ENCODE measurements at places on chromosomes 6 and 20.

DNA sequence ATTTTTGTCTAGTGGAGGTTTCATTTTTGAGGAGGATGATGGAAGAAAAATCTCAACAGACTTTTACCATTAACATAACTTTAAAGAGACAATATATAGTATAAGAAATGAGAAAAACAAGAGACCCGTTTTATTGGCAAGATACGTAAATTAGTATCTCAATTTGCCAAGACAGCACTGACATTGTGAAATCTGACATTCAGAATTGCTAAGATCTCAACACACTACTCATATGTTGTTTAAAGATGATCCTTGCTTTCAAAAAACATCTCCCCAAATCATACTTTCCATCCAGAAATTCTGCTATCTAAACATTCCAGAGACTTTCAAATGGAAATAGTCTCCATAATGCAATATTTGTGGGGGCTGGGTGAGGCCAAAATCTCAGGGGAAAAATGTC lies 220.9 kb upstream of the CEP162 start:
- DNase-seq, result no peak

GRCh38 chr6:38720295-38720694 lies 5.2 kb downstream of the DNAH8 start:
- no peak for DNase-seq

DNA sequence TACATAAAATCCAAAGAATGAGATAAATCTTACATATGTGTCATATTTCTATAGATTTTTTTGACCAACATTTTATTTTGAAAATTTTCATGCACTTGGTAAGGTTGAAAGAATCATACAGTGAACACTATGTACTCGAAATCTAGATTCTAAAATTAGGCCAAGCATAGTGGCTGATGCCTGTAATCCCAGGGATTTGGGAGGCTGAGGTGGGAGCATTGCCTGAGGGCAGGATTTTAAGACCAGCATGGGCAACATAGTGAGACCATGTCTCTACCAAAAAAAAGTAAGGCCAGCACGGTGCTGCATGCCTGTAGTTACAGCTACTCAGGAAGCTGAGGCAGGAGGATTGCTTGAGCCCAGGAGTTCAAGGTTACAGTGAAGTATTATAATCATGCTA lies 158.6 kb downstream of the LAMA2 start:
- no peak for DNase-seq

DNA sequence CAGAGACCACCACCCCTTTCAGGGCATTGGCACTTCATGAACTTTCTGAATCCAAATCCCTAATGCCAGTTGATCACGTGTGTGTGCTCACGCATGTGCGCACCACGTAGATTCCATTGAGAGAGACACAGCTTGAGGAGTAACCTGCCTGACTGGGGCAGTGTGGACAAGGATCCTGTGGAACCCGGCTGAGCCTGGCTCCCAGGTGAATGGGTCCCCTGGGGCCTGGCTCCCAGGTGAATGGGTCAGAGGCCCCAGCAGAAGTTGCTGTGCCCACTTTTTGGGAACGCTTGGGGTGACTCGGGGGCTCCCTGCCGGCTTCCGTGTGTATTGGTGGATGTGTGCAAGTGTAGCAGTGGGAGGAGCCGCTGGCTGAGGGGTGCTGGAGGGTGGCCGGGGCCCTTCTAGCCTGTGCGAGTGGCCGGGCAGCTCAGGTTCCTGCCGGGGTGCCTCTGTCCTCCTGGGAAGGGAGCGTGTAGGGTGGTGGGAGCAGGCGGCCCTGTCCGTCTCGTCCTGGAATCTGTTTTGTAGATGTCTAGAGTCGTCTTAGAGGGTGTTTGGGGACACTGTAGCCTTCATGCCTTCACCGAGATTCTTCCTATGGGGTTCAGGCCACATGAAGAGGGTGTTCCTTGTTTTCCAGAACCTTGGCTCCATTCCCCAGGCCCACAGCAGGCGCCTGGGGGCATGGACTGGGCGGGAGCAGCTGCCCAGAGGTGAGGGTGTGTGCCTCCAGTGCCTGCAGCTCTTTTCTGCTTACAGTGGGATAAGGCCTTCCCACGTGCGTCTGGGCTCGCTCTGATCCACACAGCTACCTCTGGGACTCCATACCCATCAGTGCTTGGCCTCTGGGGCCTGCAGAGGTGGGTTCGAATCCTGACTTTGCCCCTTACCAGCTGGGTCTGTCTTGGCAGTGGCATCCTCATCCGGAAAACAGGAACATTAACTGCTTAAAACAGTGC lies 3.2 kb downstream of the RBM38 start:
- no peak for DNase-seq

- no peak for DNase-seq
Measured at GRCh38 chr6:105594821-105595220, 191.9 kb upstream of the PREP start.

GRCh38 chr6:166660157-166660688 lies 33.2 kb upstream of the RPS6KA2 start:
- no peak for DNase-seq

DNA sequence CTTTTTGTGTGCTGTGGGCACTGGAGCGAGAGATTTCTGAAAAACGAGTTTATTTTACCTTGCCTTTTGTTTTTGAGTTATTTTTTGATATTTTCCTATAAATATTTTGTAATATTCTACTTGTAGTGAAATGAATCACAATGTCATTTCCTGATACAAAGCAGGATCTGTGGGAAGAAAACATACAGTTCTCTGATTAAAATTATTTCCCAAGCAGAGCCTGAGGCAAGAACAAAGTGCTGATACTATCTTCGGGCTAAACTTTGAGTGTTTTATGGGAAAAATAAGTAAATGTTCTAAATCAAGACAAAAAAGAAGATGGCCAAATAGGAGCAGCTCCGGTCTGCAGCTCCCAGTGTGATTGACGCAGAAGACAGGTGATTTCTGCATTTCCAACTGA lies 33.7 kb upstream of the ELOVL5 start:
- DNase-seq, result no peak

DNA sequence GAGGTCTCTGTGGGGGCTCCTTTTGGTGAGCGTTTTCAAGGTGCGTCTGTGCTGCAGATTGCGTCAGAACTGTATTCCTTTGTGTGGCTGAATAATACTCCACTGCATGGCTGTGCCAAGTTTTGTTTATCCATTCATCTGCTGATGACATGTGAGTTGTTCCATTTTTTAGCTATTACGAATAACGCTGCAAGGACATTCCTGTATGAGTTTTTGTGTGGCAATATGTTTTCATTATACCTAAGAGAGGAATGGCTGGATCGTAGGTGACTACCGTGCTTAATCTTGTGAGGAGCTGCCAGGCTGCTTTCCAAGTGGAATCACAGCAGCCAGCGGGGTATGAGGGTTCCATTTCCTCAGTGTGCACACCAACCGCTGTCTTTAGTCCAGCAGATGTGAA lies 1.1 kb upstream of the DACT2 start:
- no peak for DNase-seq

GRCh38 chr6:107670792-107671199 lies 153.3 kb downstream of the SCML4 start:
- DNase-seq, result no peak

DNA sequence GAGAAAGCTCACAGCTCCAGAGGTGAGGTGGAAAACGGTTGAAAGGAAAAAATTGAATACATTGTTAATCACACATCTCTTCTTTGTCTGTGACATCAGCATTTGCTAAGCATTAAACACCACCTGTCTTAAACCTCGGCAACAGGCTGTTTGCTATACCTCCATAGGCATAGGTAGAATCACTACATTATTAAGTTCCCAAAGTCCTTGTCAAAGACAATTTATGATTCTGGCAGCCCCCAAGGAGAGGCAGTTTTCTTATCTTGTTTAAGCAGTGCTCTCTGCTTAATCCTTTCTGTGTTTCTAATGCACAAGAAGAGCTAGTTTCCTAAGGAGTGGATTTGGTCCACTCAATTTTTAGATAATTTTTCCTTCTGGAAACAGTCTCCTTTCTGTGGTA lies 249.7 kb downstream of the NKAIN2 start:
- no peak for DNase-seq

- no peak for DNase-seq
Measured at GRCh38 chr20:48825566-48825920, 2.3 kb downstream of the PREX1 start.

DNA sequence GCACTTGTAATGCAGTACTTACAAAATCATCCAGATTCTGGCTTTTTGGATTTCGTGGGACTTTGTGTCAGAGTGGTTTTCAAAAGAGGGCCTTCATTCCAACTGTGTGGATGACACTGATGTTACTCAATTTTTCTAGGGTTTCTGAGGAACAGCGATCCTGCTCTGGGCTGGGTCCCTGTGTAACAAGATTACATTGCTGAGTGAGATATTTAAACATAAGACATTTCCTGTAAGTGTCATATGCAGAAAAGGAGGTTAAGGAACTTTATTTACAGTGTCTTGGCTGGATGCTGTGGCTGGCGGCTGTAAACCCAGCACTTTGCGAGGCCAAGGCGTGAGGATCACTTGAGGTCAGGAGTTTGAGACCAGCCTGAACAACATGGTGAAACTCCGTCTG lies 6.7 kb downstream of the ZFAND3 start:
- DNase-seq, result no peak

GRCh38 chr6:166616261-166617238 lies 10.5 kb downstream of the RPS6KA2 start:
- DNase-seq, result no peak

- DNase-seq, result no peak
Measured at GRCh38 chr6:111566873-111567517, 38.7 kb downstream of the TRAF3IP2 start.

GRCh38 chr20:57473246-57474048 lies 51.5 kb downstream of the CTCFL start:
- no peak for DNase-seq

DNA sequence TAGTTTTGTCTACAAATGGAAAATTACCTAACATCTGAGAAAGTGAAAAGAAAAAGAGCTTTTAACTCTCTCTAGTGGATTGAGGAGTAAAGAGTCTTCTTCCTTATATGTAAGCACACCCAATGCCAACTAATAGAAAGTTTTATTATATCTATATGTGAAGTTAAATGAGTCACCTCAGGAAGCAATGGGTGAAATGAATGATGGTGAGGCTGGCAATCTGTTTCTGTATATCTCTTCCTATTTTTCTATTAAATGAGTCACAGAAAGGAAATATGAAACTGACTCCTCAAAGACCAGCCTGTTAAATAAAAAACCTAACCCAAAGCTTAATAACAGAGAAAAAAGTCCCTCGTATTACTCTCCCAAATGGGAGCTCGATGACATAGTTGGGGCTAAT lies 71.3 kb downstream of the OTOR start:
- no peak for DNase-seq

GRCh38 chr20:3612795-3613572 lies 50.2 kb downstream of the GFRA4 start:
- no peak for DNase-seq

DNA sequence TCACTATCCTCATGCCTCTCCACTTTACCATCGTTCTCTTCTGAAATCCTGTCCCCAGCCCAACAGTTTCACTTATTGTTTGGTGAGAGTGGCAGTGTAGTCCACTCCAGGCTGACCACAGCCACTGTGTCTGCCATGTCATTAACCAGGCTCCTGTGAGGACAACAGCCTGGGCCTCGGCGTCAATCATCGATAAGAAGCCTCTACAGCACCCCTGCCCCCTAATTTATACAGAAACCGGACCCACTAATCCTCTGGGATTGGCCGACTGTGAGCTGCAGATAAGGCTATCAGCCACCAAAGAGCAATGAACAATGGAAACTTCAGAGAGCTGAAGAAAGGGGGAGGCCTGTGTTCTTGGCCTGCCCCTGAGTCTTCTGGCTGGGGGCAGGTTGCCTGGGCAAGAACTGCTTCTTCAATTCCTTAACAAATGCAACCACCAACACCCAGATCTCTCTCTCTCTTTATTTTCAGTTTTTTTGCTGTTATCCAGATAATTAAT lies 3.4 kb downstream of the EGFL8 start:
- DNase-seq, result no peak

DNA sequence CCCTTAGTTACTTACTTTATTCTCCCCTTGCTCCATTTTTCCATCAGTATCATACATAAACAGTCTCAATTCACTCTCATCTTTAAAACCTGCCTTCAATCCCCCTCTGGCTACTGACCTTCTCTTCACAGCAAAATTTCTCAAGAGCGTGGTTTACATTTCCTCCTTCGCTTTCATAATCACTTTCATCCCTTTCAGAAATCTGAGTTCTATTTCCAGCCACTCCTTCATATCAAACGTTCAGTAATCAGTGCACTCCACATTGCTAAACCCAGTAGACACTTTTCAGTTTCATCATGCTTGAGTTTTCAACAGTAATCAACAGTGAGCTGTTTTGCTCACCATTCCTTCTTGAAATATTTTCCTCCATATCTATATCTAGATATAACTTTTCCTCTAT lies 176.7 kb upstream of the HSF2 start:
- no peak for DNase-seq

GRCh38 chr6:21214738-21215448 lies 378.7 kb upstream of the SOX4 start:
- no peak for DNase-seq

- no peak for DNase-seq
Measured at GRCh38 chr6:282867-283416, 9.3 kb upstream of the DUSP22 start.

DNA sequence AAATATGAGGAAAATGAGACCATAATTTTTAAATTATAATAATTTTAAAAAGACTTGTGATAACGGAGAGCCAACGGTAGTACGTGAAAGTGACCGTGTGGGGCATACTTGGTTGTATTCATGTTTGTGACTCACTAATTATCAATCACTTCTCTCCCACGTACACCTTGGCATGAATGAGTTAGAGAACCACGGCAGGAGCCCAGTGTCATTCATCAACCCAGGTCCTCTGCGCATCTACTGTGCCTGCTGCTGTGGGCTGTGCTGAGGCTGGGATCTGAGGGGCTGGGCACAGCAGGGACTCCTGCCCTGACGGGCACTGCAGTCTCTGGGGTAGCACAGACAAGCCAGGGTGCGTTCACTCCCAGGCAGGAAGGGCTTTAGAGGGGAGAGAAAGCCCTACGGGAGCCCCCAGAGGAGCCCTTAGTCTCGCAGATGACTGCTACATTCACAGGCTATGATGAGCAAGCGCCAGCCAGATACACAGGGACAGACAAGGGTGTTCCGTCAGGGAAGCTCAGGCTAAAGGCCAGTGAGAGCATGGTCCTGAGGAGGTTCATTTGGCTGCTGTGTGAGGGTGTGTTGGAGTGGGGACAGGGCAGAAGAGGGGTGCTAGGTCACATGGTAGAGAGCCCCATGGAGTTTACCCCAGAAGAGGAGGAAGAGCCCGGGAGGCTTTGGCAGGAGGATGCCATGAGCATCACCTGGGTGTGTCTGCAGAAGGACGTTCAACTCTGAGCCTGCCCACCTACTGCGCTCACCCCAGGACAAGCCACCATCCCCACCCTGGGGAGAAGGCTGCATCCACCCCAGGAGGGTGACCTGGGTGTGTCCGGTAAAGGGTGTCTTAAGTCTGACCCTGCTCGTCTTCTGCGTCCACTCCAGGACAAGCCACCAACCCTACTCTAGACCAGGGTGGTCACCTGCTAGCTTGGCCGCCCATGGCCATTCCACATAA lies 8.2 kb upstream of the RPS6KA2 start:
- DNase-seq, result no peak

- DNase-seq, result no peak
Measured at GRCh38 chr6:41763470-41763869, 16.2 kb downstream of the FRS3 start.

- no peak for DNase-seq
Measured at GRCh38 chr20:22001886-22002285, 296.4 kb downstream of the PAX1 start.

- DNase-seq, result no peak
Measured at GRCh38 chr20:57053793-57054552, 212.5 kb downstream of the BMP7 start.

GRCh38 chr20:19699180-19699971 lies 58.7 kb upstream of the RIN2 start:
- no peak for DNase-seq

- no peak for DNase-seq
Measured at GRCh38 chr20:38168791-38169589, 3.9 kb upstream of the TGM2 start.

- no peak for DNase-seq
Measured at GRCh38 chr20:38224531-38224930, 36.0 kb downstream of the KIAA1755 start.
